ENCODE measurements at places on chromosomes 6 and 20.

DNA sequence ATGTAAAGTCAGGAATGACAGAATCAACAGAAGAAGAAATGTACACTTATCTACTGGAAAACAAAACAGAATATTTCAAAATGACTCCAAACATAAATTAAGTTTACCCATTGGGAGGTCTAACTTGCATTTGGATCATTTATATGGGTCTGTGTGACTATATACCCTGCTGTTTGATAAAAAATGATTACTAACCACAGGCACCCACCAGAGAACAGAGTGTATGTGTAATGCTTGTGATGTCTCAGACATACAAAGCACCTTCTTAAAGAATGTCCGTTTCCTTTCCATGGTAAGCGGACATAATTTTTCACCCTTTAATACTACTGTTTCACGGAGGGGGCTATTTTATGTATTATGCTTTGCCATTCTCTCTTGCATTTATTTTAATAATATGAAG is 19.2 kb downstream of the SIM1 start:
- DNase-seq = no peak

- DNase-seq = no peak
Observed at GRCh38 chr6:39029156-39030011, 19.2 kb upstream of the GLP1R start.

- DNase-seq = no peak
Observed at GRCh38 chr6:13281686-13282085, 46.7 kb downstream of the TBC1D7 start.

- DNase-seq = no peak
Observed at GRCh38 chr20:6685181-6685582, 82.3 kb upstream of the BMP2 start.

DNA sequence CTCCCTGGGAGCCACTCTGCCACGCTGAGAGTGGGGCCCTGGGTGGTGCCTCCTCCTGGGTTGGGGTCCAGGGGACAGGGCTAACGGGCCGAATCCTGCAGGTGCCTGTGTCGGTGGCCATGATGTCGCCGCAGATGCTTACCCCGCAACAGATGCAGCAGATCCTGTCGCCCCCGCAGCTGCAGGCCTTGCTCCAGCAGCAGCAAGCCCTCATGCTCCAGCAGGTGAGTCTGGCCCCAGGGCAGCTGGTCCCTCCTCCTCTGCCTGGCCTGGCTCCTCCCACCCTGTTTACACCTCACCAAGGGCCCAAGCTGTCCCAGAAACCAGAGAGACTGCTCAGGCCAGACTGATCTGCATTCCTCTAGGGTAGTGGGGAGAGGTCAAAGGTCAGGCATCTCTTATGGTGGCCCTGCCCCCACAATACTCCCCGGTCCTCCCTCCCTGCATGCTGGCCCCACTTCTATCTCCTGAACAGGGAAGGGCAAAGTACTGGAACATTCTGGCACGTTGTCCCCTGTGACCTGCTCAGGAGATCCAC is 38.6 kb downstream of the FOXP4 start:
- no peak for DNase-seq

GRCh38 chr6:75751443-75751842 is 2.4 kb downstream of the MYO6 start:
- DNase-seq = no peak

DNA sequence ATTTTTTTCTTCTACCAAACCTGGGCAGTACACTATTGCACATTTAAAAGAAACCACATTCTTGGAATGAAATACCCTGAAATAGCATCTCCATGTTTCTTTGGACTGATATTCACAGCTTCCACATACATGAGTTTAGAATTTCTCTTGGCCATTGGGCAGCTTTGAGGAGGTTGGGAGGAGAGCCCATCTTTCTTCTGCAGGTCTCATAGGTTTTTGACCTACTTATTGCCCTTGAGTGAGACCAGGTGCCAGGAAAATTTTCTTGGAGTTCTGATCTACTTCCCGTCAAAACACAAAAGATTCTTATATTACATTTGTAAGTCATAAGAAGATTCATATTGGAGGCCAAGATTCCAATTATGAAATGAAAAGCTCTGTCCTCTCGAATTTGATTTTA is 212.0 kb downstream of the IBTK start:
- DNase-seq = no peak

- DNase-seq = no peak
Observed at GRCh38 chr6:65595540-65595939, 111.5 kb downstream of the EYS start.

DNA sequence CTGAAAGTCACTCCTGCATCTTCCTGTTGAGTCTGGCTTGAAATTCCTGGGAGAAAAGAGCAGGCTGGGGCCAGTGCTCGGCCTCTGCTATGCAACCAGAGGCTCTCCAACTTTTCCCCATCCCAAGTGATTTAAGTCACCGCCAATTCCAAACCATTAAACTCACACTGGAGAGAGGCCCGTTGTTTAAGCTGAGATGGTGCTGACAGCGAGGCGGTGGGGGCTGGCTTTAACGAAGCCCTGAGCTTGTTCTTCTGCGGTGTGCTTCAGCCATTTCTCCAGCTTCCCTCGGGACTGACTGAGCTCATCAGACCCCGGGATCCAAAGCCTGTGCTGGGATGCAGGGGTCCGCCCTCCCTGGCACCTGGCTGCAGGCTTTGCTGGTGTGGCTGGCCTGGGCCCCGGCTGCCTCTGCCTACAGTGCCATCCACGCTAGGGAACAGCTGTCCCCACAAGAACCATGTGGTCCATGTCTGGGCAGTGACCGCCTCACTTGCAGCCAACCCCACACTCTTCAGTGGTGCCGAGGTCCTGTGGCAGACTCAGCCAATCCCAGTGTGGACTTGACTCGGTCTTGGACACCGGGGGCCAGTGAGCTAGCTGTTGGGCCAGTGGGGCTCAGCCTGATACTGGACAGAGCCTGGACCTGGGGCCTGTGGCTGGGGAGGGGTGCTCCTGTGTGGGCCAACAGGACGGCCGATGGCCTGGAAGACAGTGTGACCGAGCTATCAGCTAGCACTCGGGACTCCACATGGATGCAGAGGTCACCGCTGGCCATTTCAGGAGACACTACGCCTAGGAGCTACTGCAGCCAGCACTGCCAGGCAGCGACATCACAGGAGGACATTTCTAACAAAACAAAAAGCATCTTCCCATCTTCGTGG is 21.2 kb downstream of the RAMACL start:
- DNase-seq = no peak

GRCh38 chr6:39268721-39269120 is 39.4 kb upstream of the KCNK5 start:
- DNase-seq = no peak

DNA sequence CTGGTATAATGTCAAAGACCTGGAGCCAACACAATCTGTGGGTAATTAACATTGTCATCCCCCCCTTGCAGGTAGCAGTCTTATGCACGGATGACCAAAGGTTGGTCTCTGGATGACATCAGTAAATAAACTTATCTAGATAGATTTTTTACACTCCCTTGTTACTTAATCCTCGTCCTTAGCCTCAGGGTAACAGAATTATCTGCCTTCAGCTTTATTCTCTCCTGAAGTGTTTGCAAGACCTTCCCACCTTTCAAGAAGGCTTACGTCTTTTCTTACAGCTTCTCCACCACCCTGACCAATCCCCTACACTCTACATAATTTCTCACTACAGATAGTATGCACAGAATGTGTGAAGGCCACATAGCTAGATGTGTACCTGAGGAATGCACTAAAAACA is 434.8 kb upstream of the HTR1E start:
- no peak for DNase-seq

DNA sequence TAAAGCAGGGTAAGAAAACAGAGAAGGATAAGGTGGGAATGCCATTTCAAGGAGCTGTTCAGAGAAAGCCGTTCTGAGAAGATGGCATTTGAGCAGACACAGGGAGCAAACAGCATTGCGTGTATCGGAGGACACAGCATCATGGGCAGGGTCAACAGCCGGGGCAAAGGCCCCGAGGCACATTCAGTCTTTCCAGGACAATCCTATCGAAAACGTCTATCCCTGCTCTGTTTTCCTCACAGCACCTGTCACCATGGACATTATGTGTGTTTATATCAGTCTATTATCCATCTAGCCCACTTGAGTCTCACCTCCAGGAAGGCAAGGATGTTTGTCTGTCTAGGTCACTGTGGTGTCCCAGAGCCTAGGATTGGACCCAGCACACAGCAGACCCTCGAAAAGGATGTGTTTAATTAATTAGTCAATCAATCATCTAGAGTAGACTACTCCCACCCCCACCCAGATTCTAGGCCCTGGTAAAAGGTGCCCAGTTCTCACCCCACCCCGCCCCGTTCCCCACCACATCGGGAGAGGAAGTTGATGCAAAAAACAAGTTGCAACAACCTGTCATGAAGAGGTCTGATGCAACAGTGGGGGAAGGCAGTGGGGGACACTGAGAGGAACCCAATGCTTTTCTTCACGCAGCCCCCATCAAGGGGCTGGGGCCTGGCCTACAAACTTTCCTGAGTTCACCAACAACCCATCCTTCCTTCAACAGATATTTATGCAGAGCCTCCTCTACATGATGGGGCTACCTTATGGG is 66.6 kb downstream of the PREX1 start:
- no peak for DNase-seq

DNA sequence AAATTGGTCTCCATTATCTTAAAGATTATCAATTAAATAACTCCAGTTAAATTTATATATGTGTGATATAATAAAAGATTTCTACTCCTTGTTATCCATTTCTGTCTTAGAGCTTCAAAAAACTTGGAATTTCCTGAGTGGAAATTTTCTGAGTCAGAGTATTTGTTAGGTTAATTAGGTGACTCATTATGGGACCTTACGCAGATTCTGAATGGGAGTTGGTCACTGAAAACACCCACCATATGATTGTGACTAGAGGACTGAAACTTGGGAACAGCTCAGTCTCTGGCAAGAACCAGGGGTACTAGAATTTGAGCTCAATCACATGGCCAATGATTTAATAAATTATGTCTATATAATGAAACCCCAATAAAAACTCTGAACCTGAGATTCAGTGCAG is 125.4 kb upstream of the HMGCLL1 start:
- DNase-seq = no peak

DNA sequence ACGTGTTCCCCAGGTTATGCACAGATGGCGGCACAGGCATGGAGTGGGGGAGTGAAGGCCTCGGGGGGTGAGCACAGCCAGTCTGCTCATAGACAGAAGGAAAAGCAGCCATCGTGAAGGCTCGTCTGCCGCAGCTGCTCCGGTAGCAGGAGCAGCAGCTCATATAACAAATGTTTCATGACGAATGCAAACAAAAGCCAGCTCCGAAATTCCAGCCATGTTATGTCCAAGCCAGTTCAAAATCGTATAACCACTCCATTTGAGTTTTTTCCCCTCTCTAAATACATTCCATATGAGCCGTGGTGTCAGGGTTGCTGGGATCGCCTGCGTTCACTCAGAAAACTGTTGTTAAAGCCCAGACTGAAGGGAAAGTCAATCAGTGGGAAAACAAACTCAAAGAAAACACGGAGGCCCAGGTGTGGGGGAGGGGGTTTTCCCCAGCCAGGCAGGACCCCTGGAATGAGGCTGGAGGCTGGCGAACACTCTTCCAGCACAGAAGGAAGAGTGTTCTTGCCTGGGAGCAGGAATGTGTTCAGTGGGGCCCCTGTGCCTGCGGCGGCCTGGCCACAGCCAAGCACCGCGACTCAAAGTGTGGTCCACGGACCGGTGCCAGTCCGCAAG is 280.4 kb upstream of the TAB2 start:
- no peak for DNase-seq

- DNase-seq = no peak
Observed at GRCh38 chr6:111185954-111186353, 98.7 kb downstream of the SLC16A10 start.

DNA sequence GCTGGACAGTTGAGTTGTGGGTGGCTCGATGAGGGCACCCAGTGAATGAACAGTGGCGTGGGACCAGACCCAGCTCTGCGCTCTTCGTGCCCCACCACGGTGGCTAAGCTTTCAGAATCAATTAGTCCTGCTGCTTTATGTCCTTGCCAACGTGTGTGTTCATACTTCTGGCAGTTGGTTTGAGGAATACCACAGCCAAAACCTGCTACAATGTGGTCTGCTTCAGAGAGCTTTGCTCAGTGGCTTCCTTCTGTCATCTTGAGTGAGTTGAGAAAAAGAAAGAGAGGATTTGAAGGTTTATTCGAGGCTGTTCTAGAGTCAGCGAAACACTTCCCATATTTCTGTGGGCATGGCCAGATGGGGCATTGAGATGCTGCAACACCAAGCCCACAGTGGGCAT is 39.5 kb upstream of the SLC22A2 start:
- DNase-seq = no peak

- no peak for DNase-seq
Observed at GRCh38 chr20:35636095-35636494, 20.5 kb downstream of the SPAG4 start.

DNA sequence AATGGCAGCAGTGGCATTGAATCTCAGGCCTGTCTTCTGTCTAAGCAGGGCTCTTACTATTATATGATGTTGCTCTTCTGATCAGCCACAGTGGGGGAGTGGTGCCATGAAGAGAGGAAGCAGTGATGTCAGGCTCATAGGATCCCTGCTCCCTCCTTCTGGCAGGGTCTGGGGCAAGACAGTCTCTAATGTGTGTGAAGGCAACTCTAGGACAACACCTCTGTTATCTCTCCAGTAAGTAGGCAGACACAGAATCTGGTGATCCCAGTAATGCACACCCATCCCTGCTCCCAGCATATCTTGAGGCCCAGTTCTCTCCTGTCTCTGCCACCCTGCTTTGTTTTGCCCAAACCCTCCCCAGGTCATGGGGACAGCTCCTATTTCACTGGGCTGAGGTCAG is 8.8 kb downstream of the C20orf202 start:
- DNase-seq = no peak

DNA sequence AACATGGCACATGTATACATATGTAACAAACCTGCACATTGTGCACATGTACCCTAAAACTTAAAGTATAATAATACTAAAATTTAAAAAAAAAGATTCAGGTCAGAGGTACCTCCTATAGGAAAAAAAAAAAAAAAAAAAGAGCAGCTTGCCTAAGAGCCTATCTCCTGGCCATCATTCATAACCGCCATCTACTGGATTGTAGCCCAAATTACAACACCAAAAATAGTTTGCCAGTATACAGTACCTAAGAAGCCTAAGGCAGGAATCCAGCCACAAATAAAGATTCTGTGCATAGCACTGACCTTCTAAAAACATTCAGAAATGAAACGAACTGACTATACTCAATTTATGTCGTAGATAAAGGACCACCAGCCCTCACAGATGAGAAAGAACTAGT is 438.4 kb upstream of the ADGRB3 start:
- no peak for DNase-seq

DNA sequence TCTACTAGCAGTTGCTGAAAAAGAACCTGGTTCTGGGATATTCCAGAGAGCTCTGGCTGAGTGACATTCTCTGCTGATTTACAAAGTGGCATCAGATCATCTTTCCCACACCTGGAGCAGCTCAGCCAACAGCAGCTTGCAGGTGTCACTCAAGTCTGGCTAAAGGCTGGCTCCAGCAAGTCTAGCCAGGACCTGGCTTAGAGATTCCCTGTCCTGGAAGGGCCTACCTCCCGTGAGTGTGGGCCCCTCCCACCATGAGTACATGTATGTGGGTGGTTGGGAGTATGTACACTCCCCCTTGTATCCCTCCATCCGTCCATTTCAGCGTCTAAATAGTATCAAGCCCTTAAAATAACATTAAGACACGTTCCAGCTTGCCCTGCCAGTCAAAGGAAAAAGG is 539.3 kb upstream of the ID4 start:
- DNase-seq = peak; percentile 90
